ENCODE measurements at places on chromosomes 2 and 18.
A peak's percentile ranks its signal among the peaks of the same experiment; 100 is the strongest.

GRCh38 chr2:149050188-149050587 lies 11.7 kb downstream of the LYPD6B start:
- no peak for DNase-seq

- DNase-seq, result no peak
Observed at GRCh38 chr2:239328351-239329191, 72.2 kb downstream of the HDAC4 start.

GRCh38 chr2:241376808-241377207 lies 20.7 kb downstream of the FARP2 start:
- no peak for DNase-seq

DNA sequence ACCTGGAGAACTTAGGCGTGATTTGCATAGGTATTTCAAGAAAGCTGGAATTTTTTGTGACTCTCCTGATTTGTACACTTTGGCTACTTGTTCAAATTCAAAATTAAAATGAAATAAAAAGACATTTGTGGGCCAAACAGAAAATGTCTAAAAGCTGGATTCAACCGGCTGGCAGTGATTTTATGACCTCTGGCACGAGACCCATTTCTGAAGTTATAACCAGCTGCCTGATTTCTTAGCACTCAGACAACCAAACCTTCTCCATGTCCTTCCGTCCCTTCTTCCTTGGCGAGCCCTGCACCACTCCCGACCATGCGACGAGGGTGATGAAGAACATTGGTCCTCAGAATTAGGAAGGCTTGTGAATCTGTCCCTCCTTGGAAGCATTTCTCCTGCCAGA lies 19.7 kb downstream of the PKDCC start:
- DNase-seq, result no peak

- no peak for DNase-seq
Observed at GRCh38 chr18:56516789-56517188, 121.6 kb downstream of the TXNL1 start.

- no peak for DNase-seq
Observed at GRCh38 chr2:72142570-72143440, 4.9 kb downstream of the CYP26B1 start.

DNA sequence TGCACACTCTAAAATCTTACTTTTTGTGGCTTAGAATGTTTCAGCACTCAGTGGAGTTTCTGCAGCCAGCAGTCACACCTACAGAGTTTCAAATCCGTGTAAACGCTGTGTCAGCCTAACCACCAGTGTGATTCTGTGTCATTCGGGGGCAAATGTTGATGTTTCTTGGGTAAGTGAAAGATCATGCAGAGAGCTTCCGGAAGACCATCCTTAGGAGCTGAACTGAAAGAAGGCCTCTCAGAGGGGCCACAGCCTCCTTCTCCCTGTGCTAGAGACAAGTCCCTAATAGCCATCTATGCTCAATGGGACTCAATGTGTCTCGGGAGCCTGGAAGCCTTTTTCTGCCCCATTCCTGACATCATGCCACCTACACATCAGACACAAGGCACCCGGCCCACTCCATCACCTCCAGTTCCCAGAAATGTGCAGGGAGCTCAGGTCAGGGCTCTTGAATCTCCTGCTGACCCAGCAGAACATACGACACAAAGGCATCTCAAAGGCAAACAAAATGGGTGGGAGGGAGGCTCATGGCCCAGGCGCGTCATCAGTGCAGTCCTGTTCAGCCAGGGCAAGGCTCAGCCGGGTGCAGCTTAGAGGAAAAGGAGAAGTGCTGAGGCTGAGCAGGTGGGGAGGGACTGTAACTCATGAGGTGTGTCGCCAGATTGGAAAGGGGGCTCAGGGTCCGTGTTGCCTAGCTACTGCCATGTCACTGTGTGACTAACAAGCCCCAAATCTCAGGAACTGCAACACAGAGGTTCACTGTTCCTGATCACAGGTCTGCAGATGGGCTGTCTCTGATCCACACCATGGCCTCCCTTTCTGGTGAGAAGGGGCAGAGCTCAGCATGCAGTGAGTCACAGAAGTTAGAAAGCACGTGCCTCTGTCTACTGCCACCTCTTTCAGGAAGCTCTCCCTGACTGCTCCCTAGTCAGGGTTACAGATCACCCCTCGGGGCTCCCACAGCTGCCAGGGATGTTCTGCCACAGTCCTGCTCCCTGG lies 82.0 kb downstream of the SMAD7 start:
- no peak for DNase-seq

GRCh38 chr18:74577019-74577418 lies 20.7 kb upstream of the ZNF407 start:
- no peak for DNase-seq

GRCh38 chr2:103010306-103010705 lies 248.5 kb downstream of the TMEM182 start:
- DNase-seq, result no peak

- DNase-seq, result no peak
Observed at GRCh38 chr2:126749537-126749936, 93.6 kb downstream of the GYPC start.

GRCh38 chr2:173747035-173747434 lies 218.1 kb downstream of the SP3 start:
- DNase-seq, result no peak

GRCh38 chr2:64394153-64394552 lies 59.8 kb upstream of the LGALSL start:
- DNase-seq, result no peak

DNA sequence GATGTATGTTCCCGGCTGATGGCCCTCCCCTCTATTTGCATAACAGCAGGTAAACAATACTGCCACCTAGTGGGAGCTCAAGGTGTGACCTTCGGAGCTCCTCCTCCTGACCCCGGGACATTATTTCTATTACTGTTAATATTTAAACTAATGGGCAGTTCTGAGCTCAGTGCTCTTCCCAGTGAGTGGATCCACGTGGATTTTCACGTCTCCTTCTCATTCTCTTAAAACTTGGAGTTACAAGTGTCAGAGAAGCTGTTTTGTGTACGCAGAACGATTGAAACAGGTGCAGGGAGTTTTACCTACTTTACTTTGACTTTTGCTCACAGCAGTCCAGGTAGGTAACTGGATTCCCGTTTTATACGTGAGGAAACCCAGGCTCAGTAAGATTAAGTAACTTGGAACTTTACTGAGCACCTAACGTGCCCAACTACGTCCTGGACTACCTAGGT lies 127.3 kb downstream of the PRKCE start:
- peak; percentile 85 for DNase-seq

DNA sequence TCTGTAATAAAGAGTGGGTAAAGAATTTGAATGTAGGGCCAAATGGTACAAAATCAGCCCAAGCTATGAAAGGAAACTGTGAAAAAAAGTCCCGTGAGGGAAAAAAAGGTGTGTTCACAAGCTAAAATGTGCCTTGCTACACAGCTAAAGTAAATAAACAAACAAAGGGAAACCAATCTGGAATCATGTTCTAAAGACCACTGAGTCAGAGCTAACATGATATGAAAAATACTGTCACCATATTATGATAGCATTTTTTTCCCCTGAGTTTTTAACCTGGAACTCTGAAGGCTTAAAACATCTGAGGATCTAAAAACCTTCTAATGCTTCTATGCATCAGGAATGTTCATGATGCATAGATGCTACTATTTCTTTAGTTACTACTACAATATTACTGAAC lies 58.8 kb downstream of the SCN1A start:
- DNase-seq, result no peak

GRCh38 chr2:190069936-190070696 lies 7.6 kb upstream of the MSTN start:
- peak; percentile 25 for DNase-seq

DNA sequence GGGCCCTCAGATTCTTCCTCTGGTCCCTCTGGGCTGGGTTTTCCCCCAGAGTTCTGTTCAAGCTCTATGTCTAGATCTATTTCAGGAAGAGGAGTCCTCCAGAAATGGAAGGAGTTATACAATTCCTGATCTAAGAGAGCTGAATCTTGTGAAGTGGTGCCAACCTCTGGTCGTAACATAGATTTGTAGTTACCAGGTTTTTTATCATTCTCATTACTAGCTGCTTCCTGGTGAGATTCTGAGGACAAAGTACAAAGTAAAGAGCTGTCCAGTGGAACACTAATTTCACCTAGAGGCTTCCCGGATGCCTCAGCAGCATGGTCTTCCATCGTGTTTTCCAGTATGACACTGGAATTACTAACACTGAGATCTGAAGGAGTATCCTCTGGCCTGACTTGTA lies 44.1 kb downstream of the PPP4R1 start:
- DNase-seq, result no peak

DNA sequence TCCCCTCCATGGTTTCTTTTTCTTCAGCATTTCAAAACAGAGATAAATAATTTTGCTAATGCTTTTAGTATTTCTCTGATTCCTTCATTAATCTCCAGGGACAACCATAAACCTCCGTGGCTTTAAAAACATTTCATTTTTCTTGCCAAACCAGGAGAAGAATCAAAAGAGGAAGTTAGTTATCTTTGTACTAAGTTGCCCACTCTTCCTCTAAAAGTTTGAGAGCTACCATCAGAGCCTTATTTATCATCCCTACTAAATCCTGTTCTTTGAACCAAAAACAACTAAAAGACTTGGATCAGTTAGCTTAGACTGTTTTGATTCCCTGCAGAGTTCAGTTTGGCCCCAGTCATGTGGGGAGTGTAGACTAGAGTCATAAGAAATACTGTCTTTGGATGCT lies 208.4 kb downstream of the SETBP1 start:
- DNase-seq, result no peak

DNA sequence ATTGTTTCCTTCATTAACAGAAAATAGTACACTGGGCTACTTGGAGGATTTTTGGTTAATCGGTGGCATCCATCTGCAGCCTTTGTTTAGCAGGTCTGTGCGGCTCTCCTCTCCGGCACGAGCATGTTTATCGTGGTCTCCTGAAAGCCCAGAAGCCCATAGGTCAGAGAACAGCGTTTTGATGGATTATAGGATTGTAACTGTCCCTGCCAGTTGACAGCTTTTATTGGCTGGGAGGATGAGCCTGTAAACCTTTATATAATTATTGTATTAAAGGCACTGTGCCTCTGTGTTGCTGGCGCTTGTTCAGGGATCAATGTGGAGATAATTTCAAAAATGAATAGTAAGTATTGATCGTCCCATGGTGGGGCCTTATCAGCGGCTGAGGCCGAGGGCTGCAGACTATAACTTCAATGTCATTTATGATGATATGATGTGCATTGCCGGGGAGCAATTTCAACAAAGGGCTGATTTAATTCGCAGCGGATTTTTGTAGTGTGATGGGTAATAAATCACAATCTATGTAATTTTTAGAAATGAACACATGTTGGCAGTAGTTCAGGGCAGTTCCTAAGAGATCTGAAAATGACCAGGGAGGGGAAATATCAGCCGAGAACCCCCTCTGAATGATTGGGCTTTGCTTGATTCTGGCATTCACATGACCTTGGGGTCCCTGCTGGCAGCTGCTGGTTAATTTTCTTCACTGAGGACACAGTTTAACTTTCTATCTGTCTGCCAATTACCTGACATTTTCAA lies 736.1 kb downstream of the GALR1 start:
- no peak for DNase-seq

DNA sequence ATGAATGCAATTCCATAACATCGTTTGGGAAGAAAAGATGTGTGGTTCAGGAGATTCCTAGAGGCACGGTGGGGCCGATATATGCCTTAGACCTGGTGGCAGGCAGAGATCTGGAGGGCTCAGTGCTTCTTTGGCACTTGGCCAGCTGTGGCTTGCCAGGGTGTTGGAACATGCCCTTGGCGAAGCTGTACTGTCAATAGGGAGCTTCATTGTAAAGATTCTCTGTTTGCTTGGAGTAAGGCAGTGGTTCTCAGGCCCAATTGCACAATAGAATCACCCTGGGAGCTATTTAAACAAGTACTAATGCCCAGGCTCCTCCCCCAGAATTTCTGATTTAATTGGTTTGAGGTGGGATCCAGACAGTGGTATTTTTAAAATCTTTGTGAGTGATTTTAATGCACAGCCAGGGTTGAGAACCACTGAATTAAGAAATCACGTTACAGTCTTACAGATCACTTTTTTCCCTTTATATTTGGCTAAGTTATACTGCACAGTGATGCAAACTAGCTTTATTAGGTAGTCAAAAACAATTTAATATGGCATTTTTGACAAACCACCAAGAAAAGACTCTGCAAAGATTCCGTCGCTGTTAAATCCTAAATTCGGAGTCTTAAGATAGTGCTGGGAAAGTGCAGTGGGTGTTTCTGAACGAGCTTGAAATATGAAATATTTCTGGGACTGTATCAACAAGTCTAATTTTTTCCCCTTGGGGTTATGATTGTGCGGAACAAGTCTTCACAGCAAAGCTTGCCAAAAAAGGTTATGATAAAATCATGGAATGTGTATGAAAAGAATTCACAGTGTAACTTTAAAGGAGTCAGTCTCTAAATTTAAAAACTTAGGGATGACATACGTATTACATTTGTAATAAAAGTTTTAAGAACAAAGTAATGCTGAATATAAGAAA lies 78.0 kb downstream of the CRIM1 start:
- peak; percentile 33 for DNase-seq

DNA sequence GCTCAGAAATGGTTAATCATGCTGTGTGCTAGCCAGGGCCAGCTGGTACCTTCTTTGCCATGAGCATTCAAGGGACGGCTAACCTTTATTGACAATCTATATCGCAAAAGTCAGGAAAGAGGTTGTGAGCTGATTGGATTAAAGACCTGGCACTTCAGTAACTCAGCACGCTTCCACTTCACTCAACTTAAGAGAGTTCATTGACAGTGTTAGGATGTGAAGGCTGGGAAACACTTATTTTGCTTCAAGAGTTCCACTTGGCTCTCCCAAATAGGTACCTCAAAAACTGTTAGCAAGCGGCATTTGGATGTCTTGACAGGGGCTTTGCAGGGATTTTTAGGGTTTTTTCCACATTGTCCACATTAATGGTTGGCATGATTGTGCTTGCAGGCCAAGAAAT lies 25.1 kb upstream of the TXNDC2 start:
- no peak for DNase-seq

DNA sequence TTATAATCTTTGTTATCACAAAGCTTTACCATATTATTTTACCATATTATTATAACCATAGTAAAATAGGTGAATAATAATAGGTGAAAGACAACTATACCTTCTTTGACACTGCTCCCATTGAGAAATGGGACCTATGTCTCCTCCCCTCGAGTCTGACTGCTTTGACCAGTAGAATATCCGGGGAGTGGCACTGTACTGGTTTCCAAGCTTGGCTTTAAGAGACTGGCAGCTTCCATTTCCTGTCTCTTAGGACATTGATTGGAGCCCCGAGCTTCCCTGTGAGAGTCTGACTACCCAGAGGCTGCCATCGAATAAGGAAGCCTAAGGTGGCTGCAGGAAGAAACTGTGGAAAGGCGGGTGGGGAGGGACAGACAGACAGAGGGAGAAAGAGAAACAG lies 40.1 kb upstream of the PLEKHM3 start:
- DNase-seq, result no peak

DNA sequence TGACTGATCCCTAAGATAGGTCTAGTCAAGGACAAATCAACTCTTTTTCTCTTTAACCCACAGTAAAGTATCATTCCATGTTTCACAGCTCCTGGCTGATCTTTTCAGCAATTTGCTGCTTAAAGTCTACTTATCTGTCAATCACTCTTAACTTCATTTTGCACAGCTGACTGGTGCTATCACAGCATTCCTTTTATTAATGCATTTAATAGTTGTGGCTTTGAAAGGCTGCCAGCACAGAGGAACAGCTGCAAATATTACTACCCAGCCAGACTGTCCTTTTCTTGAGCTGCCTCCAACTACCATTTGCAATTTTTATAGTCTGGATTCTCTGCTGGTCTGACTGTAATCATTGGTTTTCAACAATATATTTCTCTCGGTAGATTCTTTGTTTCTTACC lies 303.5 kb downstream of the STK39 start:
- DNase-seq, result no peak

Data from HTR-8/SVneo (cell line).